Upper lobe of right lung (tissue), 1 donor: ENCODE measurements at places on chromosomes 13 and 19. TPM values are rescaled to one million over a fixed set of nuclear protein-coding genes. Genes with fewer than 3 reads are reported as not detected.

The KASH5 gene
- total RNA-seq = 2.2 TPM

The CDC16 gene
- 65.5 TPM for total RNA-seq

The HPN gene
- total RNA-seq = 36.4 TPM

The CRB3 gene
- total RNA-seq = 48.4 TPM

The CGB5 gene
- not detected for total RNA-seq

The FIZ1 gene
- total RNA-seq = 14.9 TPM

The FBN3 gene
- total RNA-seq = 8.5 TPM

- no peaks in the 10 kb centered on the region for H3K27me3 ChIP-seq
- H3K4me3 ChIP-seq = no peak overlapping the region
- H3K36me3 ChIP-seq = no peaks in the 10 kb centered on the region
- no peaks in the 10 kb centered on the region for H3K4me1 ChIP-seq
- DNase-seq = no peak
These were observed 33.0 kb downstream of the DLEU7 start for GRCh38 chr13:50810468-50810867.

DNA sequence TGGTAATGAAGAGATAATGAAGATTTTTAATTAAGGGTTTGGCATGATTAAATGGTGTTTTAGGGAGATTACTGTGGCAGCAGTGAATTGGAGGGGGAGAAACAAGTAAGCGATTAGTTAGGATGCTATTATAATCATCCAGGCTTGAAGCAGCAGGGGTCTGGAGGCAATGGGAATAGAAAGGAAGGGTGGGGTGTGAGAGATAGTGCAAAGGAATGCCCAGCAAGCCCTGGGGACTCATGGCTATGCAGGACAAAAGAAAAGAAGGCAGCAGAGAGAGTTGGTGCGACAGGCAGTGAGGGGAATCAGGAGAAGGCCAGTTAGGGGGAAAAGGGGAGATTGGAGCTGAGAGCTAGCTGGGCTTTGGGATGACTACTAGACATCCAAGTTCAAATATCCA lies 34.5 kb downstream of the SOX21 start:
- no peaks in the 10 kb centered on the region for H3K4me1 ChIP-seq
- H3K4me3 ChIP-seq = no peak overlapping the region
- H3K27me3 ChIP-seq = peaks cover 4% of the 10 kb centered on the region
- no peaks in the 10 kb centered on the region for H3K36me3 ChIP-seq
- H3K27ac ChIP-seq = no peak overlapping the region
- DNase-seq = no peak

GRCh38 chr19:13122980-13123957 lies 5.2 kb downstream of the NACC1 start:
- H3K4me1 ChIP-seq = peaks cover 21% of the 10 kb centered on the region
- DNase-seq = no peak

- no peaks in the 10 kb centered on the region for H3K36me3 ChIP-seq
- no peak for DNase-seq
- no peak overlapping the region for H3K27ac ChIP-seq
- no peak overlapping the region for H3K4me3 ChIP-seq
- H3K27me3 ChIP-seq = no peaks in the 10 kb centered on the region
- H3K4me1 ChIP-seq = no peaks in the 10 kb centered on the region
These were observed 66.7 kb downstream of the SLITRK1 start for GRCh38 chr13:83815598-83815997.

DNA sequence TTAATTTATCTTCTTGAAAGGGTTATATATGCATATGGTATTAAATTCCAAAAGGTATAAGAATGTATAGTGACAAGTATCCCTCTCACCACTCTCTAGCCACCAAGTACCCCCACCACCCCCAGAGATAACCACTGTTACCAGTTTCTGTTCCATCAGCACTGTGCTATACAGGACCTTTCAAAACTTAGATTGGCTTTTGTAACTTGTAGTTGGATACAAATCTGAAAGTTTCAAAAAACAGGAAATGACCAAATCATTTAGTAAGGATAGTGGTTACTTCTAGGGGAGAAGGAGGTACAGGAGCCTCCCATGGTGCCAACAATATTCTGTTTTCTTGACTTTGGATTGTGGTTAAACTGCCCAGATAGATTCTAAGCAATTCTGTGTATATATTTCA lies 56.7 kb downstream of the AKAP11 start:
- H3K27ac ChIP-seq = no peak overlapping the region
- H3K27me3 ChIP-seq = no peaks in the 10 kb centered on the region
- no peaks in the 10 kb centered on the region for H3K36me3 ChIP-seq
- DNase-seq = no peak
- H3K4me1 ChIP-seq = no peaks in the 10 kb centered on the region

GRCh38 chr19:18282021-18282787 lies 782 bp upstream of the JUND start:
- peak overlapping the region; percentile 99 for H3K27ac ChIP-seq
- H3K27me3 ChIP-seq = no peaks in the 10 kb centered on the region
- peaks cover 13% of the 10 kb centered on the region for H3K36me3 ChIP-seq
- DNase-seq = peak; percentile 77

- no peaks in the 10 kb centered on the region for H3K27me3 ChIP-seq
- H3K27ac ChIP-seq = no peak overlapping the region
- DNase-seq = no peak
- no peak overlapping the region for H3K4me3 ChIP-seq
- H3K4me1 ChIP-seq = no peaks in the 10 kb centered on the region
- H3K36me3 ChIP-seq = no peaks in the 10 kb centered on the region
These were observed 121.3 kb upstream of the UFM1 start for GRCh38 chr13:38228322-38228721.

DNA sequence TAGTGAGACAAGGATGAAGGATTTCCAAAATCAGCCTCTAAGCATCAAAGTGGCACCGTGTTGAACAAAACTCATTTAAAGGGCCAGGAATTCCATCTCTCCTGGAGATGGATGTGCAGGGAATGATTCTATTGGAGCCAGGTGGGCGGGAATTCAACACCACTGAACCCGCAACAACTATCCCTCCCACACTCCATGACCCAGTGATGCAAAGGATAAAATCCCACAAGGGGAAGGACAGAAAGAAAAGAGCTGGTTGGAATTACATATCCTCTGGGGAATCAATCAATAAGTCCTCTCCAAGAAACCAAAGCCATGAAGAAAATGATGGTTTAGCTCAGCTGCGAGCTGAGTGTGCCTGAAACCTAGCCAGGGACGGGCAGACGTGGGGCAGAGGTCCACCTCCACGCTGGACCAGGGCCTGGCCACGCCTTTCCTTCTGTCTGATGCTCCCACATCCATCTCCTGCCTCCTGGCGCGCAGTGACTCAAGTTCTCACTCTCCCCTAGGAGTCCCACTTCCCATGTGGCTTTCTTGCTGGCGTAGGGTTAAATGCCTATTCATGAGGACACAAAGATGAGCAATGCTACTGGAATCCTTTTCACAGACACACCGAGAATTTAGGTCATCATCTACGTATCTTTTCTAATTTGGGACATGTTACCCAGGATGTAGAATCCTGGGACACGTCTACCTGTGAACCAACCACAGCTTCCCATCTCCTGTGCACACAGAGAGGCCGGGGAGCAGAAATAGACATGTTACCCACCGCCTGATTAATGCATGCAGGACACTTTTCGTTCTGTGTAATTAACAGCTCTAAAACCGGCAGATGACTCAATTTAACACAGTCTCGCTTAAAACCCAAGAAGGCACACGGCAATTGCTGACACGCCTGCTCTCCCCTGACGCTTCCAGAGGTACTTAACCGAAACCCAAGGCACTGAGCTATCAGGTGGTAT lies 48.6 kb downstream of the PEPD start:
- no peak overlapping the region for H3K4me3 ChIP-seq
- no peaks in the 10 kb centered on the region for H3K27me3 ChIP-seq
- DNase-seq = peak; percentile 33
- H3K4me1 ChIP-seq = no peaks in the 10 kb centered on the region

GRCh38 chr19:31528261-31528660 lies 179.0 kb upstream of the TSHZ3 start:
- DNase-seq = no peak
- H3K36me3 ChIP-seq = no peaks in the 10 kb centered on the region
- no peaks in the 10 kb centered on the region for H3K4me1 ChIP-seq
- no peaks in the 10 kb centered on the region for H3K27me3 ChIP-seq
- H3K4me3 ChIP-seq = no peak overlapping the region

DNA sequence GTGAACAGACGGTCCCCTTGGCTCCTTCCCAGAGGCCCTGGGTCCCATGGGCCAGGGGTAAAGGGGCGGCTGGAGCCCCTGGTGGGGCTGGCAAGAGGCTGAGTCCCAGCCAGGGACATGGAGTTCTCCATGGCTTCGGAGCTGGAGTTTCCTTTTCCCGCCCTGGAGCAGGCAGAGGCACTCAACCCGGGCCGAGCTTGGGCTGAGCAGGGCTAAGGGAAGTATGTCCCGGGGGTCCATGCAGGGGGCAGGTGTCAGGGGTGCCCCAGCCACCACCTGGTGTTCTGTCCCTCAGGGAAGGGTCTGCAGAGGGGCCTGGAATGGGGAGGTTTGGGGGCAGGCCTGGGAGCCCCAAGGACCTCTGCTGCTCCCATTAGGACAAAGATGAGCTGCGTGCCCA lies 54.0 kb upstream of the TPM4 start:
- H3K4me1 ChIP-seq = no peaks in the 10 kb centered on the region
- H3K27me3 ChIP-seq = no peaks in the 10 kb centered on the region
- no peak overlapping the region for H3K4me3 ChIP-seq
- H3K36me3 ChIP-seq = no peaks in the 10 kb centered on the region
- H3K27ac ChIP-seq = no peak overlapping the region

DNA sequence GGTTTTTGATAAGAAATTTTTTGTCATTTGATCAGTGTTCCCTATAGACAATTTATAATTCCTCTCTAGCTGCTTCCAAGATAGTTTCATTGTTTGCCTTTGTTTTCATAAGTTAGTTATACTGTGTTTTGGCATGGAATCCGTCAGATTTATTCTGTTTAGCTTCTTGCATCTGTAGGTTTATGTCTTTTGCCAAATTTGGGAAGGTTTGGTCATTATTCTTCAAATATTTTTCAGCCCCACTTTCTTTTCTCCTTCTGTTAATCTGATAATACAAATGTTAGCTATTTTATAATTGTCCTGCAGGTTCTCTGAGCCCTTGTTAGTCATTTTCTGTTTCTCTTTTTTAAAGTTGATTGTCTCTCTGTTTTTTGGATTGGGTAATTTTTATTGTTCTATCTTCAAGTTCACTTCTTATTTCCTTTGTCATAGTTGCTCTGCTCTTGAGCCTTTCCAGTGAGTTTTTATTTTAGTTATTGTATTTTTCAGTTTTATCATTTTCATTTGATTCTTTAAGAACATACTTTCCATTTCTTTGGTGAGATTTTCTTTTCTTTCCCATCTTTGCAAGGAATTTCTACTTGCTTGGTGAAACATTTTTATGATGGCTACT lies 5.9 kb upstream of the FCGBP start:
- H3K4me3 ChIP-seq = no peak overlapping the region
- H3K27ac ChIP-seq = no peak overlapping the region
- no peak for DNase-seq
- peaks cover 21% of the 10 kb centered on the region for H3K4me1 ChIP-seq
- H3K36me3 ChIP-seq = no peaks in the 10 kb centered on the region

DNA sequence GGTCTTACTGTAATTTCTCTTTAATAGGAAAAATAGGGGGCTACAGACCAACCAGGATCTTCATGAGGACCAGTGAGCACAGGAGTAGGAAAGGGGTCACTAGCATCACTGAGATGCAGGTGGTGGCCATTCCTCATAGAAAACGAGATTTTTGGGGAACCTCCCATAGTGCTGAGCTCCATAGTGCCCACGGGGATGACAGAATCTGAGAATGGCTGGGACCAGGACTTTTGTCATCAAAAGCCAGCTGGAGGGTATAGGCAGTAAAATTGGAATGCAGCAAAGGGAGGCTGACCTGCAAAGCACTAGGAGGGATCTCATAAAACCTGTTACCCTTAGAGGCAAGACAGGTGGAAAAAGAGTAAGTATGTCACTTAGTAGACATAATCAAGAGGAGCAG lies 28.4 kb upstream of the CEACAM21 start:
- H3K27ac ChIP-seq = no peak overlapping the region
- peaks cover 28% of the 10 kb centered on the region for H3K4me1 ChIP-seq
- H3K27me3 ChIP-seq = peaks cover 3% of the 10 kb centered on the region
- H3K4me3 ChIP-seq = no peak overlapping the region
- no peaks in the 10 kb centered on the region for H3K36me3 ChIP-seq
- no peak for DNase-seq

- H3K27me3 ChIP-seq = no peaks in the 10 kb centered on the region
- peak; percentile 86 for DNase-seq
- H3K36me3 ChIP-seq = no peaks in the 10 kb centered on the region
- peaks cover 13% of the 10 kb centered on the region for H3K4me1 ChIP-seq
- peak within 1 kb of the TSS; percentile 58 for H3K4me3 ChIP-seq
- H3K27ac ChIP-seq = peak within 1 kb of the TSS; percentile 81
These were observed at the start of gene GNA15 for GRCh38 chr19:3135961-3136683. Gene GNA15, plus strand, starts transcription at chr19:3136033. Its CDS starts 418 bp downstream, at chr19:3136451.

GRCh38 chr13:23571431-23571830 lies 1.2 kb downstream of the TNFRSF19 start:
- H3K4me1 ChIP-seq = no peaks in the 10 kb centered on the region
- peak overlapping the region; percentile 20 for H3K4me3 ChIP-seq
- H3K27me3 ChIP-seq = no peaks in the 10 kb centered on the region
- no peak overlapping the region for H3K27ac ChIP-seq
- DNase-seq = no peak
- no peaks in the 10 kb centered on the region for H3K36me3 ChIP-seq

GRCh38 chr13:74074723-74075122 lies 59.5 kb downstream of the KLF12 start:
- no peak for DNase-seq
- peaks cover 4% of the 10 kb centered on the region for H3K4me1 ChIP-seq
- H3K27me3 ChIP-seq = no peaks in the 10 kb centered on the region
- no peaks in the 10 kb centered on the region for H3K36me3 ChIP-seq
- H3K4me3 ChIP-seq = no peak overlapping the region

DNA sequence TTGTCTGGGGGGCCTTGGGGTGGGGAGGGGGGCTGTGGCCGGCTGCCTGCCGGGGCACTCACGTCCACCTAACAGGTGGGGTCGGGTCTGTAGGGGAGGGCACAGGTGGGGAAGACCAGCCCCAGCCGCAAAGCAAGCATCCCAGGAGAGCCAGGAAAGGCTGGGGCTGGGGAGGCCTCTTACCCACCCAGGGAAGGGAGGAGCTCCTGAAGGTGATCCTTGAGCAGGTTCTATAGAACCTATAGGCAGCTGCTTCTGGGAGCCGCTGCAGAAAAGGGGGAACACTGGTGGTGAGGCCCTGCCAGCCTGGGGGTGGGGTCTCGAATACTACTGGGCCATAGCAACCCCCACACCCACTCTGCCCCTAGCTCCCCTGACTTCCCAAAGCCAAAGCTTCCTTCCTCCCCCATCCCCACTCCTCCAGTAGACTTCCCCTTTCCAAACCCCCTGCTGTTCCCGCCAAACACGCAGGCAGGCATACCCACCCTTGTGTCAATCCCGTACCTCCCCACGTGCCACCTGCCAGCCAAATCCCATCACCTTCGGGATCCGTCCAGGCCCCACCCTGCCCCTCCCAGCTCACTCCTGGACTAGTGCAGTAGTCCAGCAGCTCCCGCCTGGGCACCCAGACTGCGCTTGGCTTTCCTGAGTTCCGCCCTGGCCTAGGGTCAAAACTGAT lies 5.6 kb downstream of the KLF16 start:
- peak overlapping the region; percentile 51 for H3K4me3 ChIP-seq
- H3K27ac ChIP-seq = peak overlapping the region; percentile 94
- H3K4me1 ChIP-seq = peaks cover 84% of the 10 kb centered on the region
- no peaks in the 10 kb centered on the region for H3K27me3 ChIP-seq

GRCh38 chr19:45050036-45050435 lies 11.2 kb downstream of the CLASRP start:
- DNase-seq = no peak
- peaks cover 8% of the 10 kb centered on the region for H3K4me1 ChIP-seq
- peaks cover 51% of the 10 kb centered on the region for H3K36me3 ChIP-seq
- H3K27me3 ChIP-seq = no peaks in the 10 kb centered on the region
- H3K27ac ChIP-seq = no peak overlapping the region
